Activated naive CD4-positive, alpha-beta T cell treated with anti-CD3 and anti-CD28 coated beads, Interleukin-2, amount 10 ng/mL, durations not matched to agents 5 hours and 36 hours (primary cell): ENCODE measurements at places on chromosomes 4 and X. TPM values are rescaled to one million over a fixed set of nuclear protein-coding genes. Genes with fewer than 3 reads are reported as not detected.

Gene TMSB15A
- 0.84 TPM for total RNA-seq

Gene VCX3A
- total RNA-seq: not detected

Gene SLC35A2
- 21.5 TPM for total RNA-seq

Gene MAGIX
- total RNA-seq: 2.2 TPM

Gene CCKAR
- not detected for total RNA-seq

Gene CASP3
- total RNA-seq: 66.4 TPM

Gene PDZD4
- 1.1 TPM for total RNA-seq

Gene TSPAN7
- not detected for total RNA-seq

Gene SLC7A11
- 1.1 TPM for total RNA-seq

Gene DCLK2
- total RNA-seq: not detected

Gene NUP54
- total RNA-seq: 44.8 TPM

Gene SSX4
- not detected for total RNA-seq

Gene CDKL2
- 0.45 TPM for total RNA-seq

Gene RHOXF2
- not detected for total RNA-seq

Gene RAI2
- total RNA-seq: not detected

Gene WDR19
- total RNA-seq: 18.5 TPM

Gene MYOZ2
- not detected for total RNA-seq

Gene GLOD5
- total RNA-seq: not detected

Gene SERTM2
- total RNA-seq: not detected

Gene MTM1
- total RNA-seq: 32.8 TPM

Gene ASB12
- total RNA-seq: not detected

Gene EVC2
- total RNA-seq: 0.25 TPM

Gene PRRG3
- total RNA-seq: not detected

Gene EDNRA
- total RNA-seq: not detected

Gene OTUD6A
- total RNA-seq: not detected
